ENCODE measurements at places on chromosomes 6 and 20. TPM values are rescaled to one million over a fixed set of nuclear protein-coding genes. Genes with fewer than 3 reads are reported as not detected.
A peak's percentile ranks its signal among the peaks of the same experiment; 100 is the strongest.

DNA sequence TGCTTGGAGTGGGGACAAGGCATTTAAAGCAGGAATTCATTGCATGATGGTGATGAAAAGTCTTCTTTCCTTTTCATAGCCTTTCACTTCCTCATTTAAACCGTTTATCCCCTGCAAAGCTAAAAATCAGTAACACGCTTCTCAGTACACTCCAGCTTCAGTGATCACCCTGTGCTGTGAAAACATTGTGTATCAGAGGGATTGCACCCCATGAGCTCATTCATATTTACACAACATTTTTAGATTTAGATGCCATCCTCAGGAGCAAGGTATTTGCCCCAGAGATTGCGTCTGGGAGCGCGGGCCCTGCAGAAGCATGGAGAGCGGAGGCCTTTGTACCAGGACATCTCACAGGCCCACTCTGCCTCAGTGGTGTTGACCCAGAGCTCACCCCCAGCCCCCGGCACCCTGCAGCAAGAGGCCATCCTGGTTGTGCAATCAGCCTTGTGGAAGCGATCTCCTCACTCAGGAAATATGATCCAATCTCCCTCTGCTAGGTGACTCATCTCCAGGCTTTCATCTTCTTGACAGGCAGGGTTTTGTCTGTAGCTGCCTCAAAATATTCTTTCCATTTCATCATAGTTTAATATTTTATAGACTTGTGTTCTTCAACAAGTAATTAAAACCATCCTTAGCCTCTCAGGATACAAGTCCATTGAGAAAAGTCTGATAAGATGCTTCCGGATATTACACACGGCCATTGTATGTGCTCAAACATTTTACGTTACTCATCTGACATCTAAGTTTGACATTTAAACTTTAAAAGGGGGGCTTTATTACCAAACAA lies 38.9 kb upstream of the THBS2 start:
- no peak overlapping the region for H3K27ac ChIP-seq
- peaks cover 3% of the 10 kb centered on the region for H3K27me3 ChIP-seq
- DNase-seq, result no peak
- H3K4me1 ChIP-seq, result no peaks in the 10 kb centered on the region
- H3K36me3 ChIP-seq, result no peaks in the 10 kb centered on the region
- no peak overlapping the region for H3K4me3 ChIP-seq

DNA sequence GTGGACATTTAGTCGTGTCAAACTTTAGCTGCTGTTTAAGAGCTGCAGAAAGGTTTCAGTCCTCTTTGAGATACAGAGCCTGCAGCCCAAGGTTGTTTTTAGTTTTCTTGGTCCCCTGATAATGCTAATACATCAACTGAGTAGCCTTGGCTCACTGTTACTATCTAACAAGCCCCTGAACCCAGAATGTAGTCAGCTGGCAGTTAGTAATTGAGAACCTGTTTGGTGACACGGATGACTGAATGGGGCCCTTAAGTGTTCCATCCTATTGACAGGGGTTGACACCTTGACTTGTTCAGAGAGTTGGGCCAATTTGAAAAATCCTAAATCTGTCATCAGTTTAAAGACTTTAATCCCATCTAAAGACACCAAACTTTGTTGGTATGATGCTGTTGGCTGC lies 2.8 kb downstream of the RTN4IP1 start:
- peaks cover 18% of the 10 kb centered on the region for H3K36me3 ChIP-seq
- no peak for DNase-seq
- H3K4me3 ChIP-seq, result no peak overlapping the region
- peak overlapping the region; percentile 56 for H3K27ac ChIP-seq

The SLC35F1 gene
- 4.5 TPM for total RNA-seq

GRCh38 chr6:26152226-26153101 lies 65.2 kb downstream of the HFE start:
- H3K27me3 ChIP-seq, result no peaks in the 10 kb centered on the region
- no peak overlapping the region for H3K27ac ChIP-seq

DNA sequence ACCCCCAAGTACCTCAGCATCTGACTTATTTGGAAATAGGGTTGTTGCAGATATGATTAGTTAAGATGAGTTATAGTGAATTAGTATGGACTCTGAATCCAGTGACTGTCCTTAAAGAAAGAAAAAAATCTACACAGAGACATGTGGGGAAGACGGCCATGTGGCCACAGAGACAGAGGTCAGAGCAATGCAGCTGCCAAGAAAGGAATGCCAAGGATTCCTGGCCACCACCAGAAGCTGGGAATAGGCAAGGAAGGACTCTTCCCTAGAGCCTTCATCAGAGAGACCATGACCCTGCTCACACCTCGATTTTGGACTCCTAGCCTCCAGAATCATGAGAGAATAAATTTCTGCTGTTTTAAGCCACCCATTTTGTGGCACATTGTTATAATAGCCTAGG lies 81.8 kb downstream of the FYN start:
- no peak overlapping the region for H3K4me3 ChIP-seq
- H3K27ac ChIP-seq, result no peak overlapping the region
- no peak for DNase-seq
- H3K36me3 ChIP-seq, result peaks cover 4% of the 10 kb centered on the region

The OXT gene
- total RNA-seq, result not detected

GRCh38 chr6:2749969-2750600 lies 637 bp downstream of the MYLK4 start:
- DNase-seq, result peak; percentile 41
- H3K4me3 ChIP-seq, result no peak overlapping the region
- H3K4me1 ChIP-seq, result no peaks in the 10 kb centered on the region
- no peaks in the 10 kb centered on the region for H3K36me3 ChIP-seq
- peaks cover 17% of the 10 kb centered on the region for H3K27me3 ChIP-seq
